ENCODE measurements at places on chromosomes 16 and 17.

GRCh38 chr16:31427441-31428278, 500 bp downstream of the COX6A2 start:
- no peak for DNase-seq

- no peak for DNase-seq
Observed at GRCh38 chr16:11308493-11309283, 27.6 kb upstream of the PRM1 start.

DNA sequence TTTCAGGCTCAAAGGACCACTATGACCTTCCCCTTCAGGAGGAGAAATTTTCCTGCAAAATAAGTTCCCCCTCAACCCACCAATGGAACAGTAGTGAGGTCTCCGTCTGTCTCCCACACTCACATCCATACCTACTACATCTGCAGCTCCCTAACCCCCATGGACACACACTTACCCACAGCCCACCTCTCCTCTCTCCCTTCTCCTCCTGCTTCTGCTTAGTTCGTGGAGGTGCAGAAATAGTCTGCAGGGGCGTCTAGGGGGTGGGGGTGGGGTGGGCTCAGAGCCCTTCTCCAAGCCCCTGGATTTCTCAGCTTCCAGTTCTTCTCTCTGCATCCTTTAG, 8.9 kb downstream of the HOXB4 start:
- no peak for DNase-seq

DNA sequence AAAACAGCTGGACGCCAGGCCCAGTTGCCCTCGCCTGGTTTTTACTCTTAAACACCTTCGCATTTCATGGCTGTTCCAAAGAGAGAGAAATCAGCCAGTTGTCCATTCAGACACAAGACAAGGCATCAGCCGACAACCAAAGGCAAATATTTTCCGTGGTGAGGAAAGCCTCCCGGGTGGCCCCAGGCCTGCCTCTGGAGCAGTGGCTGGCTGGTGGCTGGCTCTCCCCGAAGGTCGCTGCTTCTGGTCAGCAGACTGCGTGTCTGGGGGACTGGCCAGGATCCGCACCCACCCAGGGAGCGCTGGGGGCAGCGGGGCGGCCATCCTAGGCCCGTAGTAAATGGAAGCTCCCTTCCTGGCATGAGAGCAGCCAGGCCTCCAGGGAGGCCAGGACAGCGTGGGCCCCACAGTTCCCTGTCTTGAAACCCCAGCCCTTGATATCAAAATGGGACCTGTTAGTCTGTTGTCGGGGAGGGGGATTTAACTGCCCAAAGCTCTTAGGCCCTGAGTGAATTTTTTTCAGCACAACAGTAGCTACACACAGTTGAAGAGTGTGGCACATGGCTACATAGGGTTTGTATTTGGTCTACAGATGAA, 57.7 kb downstream of the SREBF1 start:
- no peak for DNase-seq

GRCh38 chr17:13287226-13287625, 269.4 kb upstream of the ELAC2 start:
- DNase-seq, result no peak

DNA sequence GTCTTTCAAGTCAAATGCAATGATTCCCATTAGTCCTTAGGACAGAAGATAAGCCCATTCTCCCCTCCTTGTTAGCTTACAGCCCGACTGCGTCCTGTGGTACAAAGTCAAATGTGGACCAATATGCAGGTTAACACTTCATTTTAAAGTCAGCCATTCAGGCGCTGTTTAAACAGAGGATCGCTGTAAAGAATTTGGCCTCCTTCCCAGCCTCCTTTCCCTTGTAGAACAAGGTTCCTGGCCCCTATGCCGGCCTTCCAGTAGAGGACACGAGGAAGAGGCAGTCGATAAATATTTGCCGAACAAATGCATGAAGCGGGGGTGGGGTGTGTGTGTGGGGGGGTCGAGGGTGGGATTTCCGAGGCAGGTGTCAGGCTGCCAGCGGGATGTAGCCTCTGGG, 4.3 kb downstream of the SDK2 start:
- DNase-seq, result peak; percentile 88

DNA sequence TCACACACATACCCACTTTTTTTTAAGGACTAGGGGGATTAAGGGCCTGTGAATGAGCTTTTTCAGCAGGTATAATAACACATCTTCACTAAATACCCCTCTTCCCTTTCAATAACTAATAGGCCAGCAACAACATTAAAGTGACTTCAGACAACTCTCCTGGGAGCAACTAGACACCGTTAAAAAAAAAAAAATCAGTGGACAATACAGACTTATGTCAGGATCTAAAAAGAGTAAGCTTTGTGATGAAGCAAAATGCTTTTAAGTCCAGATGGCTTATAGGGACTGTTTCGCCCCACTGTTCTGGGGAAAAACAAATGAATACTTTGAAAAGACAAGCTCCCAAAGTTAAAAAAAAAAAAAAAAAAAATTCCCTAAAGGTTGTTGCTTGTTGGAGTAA, 29.0 kb downstream of the SPAG9 start:
- DNase-seq, result no peak

DNA sequence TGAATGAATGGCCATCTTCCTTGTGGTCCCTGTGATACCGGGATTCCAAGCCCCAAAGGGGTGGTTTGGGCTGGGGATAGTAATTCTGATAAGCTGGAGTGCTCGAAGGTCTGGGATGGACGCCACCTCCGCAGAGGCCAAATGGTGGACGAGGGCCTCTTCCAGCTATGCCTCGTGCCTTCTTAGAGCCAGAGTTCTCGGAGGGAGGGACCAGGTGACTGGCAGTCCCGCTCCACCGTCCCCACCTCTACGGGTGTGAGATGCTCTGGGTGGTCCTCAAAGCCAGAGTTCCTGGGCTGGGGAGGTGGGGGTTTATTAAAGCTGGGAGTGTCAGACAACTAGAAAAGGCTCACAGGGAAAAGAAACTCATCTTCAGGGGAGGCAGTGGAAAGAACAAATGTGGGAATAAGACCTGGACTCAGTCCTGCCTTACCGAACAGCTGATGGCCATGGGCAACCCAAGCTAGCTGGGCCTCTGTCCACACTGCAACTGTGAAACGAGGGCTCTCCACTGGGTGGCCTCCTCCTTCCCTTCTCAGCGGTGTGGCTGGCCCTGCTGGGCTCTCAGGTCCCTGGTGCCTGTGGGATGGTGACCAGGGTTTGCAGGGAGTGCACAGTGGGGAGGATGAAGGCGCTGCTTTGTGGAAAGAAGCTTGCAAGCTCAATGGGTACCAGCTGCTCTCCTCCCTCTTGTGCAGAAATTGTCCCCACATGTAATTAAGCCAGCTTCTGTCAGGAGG, 75.2 kb downstream of the N4BP1 start:
- no peak for DNase-seq

DNA sequence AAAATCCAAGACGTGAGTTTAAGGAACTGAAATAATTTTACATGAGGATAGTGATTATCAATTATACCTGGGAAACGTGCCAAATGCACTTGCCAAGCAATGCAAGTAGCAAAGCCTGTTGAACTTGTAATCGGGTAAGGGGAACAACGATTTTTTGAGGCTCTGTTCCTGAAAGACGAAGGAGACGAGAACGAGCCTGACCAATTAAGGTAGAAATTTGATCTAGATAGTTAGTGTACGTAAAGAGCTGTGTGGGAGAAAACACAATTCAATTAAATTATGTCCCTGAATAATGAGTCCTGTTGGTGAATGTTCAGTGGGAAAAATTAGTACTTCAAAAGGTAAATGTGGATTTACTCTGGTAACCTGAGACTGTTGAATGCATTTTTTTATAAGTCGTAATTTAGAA, 17.7 kb upstream of the KCTD5 start:
- DNase-seq, result no peak

- no peak for DNase-seq
Observed at GRCh38 chr16:456891-457483, 31.5 kb downstream of the RAB11FIP3 start.

DNA sequence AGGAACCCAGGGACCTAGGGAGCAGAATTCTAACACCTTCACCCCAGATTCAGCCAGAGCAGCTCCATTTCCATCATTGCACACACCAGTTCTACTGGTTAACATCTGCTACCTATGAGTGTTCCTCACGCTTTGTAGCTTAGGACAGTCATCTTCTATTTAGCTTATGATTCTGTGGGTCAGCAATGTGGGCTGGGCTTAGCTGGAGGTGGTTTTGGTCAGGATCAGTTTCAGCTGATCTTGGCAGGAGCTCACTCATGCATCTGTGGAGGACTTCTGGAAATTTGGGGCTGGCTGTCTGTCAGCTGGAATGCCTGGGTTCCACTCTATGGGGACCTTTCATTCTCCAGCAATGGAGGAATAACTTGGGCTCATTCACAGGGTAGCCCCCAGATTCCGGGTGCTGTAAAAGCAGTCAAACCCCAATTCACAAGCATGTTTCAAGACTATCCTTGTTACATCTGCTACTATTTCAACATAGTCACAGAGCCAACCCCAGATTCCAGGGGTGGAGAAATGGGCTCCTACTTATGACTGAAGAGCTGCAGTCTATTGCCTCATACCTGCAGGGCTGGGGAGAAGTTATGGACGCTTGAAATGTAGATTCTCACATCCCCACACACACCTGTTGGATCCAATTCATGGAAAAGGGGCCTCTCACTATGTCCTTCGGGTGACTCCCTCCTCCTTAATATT, 3.4 kb upstream of the HP start:
- no peak for DNase-seq

- peak; percentile 78 for DNase-seq
Observed at GRCh38 chr17:59565959-59566324, 532 bp downstream of the DHX40 start.

DNA sequence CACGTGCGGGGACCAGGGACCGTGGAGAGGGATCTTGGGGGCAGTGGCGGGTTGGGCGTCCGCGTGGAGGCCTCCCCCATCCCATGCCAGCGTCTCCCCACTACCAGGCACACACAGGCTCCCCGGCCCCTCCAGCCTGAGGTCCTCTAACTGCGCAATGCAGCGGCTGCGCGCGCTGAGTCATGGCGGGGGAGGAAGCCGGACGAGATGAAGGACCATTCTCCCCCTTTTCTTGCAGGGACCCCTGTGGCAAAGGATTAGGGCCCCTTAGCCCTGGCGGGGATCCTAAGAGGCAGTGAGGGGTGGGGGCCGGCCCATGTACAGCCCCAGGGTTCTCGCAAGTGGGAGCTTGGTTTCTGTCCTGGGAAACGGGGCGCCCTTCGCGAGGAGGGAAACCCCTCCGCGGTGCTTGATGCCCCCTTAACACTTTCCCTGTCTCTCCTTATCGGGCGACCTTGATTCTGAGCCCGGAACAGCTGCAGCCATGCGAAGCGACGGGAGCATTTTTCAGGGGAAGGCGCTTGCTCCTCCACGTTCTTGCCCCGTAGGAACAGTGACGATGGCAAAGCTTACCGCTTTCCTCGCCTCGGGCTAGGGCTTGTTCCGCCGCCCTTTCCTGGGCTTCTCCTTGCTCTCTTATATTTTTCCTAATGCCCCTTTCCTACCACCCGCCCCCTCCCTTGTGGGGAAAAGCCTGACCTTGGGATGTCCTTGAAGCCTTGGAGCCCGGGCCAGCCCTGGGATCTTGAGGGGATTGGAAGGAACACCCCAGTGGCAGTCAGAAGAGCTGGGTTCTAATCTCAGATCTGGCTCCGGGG, 592 bp downstream of the ALDOA start:
- no peak for DNase-seq

DNA sequence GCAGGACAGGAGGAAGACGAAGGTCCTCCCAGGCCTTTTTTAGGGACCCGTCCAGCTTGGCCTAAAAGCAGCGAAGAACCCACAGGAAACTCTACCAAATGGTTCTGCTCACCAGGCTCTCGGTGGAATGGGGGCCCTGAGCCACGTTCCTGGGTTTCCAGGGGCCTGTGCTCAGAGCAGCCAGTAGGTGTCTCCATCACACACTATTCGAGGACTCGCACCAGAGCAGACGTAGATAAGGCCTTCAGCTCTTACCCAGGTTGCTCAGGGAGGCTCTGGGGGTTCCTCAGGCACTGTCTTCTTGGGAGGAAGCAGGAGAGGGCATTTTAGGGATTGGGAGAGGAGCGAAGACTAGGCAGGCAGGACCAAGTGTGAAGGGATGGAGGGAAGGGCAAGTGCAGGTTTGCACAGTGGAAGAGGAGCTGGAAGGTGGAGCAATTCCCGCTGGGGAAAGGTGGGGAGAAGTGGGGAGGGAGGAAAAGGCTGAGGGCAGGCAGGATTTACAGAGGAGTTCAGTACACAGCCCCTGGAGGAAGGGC, 157.1 kb downstream of the RGS9 start:
- DNase-seq, result peak; percentile 85

DNA sequence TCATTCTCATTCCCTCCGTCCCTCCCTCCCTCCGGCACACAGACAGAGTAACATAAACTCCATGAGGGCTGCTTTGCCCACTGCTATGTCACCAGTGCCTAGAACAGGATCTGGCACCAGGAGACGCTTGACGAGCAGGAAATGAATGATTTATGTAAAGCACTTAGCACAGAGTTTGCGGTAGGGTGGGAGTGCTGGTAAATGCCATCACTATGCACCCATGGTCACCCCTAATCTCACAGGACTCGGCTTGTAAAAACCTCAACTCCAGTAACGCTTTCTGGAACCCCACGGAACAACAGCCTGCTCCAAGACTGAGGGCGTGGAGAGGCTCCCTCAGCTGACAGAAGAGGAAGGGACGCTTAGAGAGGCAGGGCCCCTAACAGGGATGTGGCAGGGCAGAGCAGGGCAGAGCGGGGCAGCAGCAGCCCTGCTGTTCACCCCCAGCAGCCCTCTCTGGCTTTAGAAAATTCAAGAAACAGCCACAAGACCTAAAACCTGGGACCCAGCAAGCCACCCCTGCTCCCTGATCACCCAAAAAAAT, 156.9 kb downstream of the C16orf78 start:
- no peak for DNase-seq
